Omental fat pad (tissue), 4 donors: ENCODE measurements at places on chromosomes 2 and 18.

DNA sequence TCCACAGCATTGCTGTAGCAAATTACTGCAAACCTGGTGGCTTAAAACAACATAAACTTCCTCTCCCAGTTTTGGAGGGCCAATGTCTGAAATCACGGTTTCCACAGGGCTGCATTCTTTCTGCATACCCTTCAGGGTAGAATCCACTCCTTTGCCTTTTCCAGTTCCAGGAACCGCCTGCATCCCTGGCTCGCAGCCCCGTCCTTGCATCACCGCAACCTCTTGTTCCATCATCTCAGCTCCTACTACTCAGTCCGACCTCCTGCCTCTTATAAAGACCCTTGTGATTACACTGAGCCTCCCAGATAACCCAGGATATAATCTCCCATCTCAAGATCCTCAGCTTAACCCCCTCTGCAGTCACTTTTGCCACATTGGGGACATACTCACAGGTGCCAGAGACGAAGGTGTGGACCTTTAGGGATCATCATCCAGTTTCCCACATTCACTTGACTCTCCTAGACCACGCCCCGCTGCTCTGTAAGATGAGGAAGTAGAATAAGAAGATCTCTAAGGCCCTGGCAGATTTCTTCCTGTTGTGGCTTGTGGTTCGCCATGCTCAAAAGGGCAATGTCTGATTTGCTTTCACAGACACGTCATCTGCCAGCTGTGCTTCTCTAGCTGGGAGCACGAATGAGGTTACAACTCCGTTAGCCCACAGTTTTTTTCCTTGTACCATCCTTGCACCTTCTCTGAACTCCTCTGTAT lies 103.6 kb upstream of the AGAP1 start:
- no peak for DNase-seq

DNA sequence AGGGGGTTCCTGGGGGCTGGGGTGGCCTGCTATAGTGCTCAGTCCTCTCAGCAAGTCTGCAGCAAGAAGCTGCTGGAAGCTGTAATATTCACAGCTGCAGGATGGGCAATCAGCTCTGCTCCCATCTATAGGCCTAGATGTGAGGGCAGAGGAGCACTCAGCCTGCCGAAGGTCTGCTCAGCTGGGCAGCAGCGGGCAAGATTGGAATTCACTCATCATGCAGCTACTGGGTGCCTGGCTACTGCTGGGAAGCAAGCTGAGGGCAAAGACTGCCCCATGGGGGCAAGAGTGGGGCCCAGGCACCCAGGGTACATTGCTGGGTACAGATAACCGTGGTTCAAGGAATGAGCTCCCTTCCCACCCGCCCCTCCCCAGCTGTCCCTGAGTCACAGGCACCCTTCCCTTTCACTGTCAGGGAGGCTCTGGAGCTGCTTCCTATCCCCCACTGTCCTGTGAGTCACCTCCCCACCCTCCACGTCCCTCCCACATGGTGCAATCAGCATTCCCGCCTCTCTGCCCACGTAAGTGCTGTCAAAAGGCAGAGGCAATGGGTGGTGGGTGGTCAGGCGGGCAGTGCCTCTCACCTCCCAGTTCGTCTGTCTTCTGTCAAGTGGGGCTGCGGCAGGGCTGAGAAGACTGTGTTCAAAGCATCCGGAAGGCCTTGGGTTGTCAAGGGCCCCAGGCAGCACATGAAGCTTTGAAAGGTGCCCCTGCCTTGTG lies 169.2 kb downstream of the TRIM43 start:
- no peak for DNase-seq

DNA sequence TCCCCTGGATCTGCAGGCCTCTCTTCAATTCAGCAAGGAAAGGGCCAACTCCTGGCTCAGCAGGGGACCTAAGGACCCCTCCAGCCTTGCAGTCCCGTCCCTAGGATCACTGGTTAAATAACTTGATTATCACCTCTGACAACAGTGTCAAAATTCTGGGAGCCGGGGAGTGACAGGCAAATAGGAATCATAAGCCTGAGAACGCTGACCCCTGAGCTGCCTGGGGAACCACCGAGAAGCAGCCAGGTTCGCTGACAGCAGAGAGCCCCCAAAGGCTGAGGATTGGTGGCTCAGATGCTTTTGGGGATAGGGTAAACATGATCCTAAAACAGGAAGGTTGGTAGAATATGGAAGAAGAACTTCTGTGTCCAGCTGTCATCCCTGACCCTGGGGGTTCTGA lies 17.5 kb upstream of the TNS1 start:
- no peak for DNase-seq

DNA sequence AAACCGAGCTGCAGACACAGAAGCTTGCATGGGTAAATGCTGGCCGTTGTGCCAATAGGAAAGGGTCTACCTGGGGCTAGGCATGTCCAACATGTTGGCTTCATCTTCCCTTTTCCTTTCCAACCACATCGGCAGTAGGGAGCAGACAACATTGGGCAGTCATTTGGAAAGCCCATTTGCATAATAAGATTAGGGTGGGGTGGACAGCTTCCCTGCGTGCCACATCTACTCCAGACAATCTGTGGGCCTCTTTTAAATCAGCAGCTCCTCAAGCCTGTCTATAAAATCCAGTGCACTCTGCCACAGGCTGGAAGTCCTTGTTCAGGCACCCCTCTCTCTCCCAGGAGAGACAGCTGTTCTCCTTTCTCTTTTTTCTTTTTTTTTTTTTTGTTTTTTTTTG lies 203.6 kb upstream of the KYNU start:
- DNase-seq = no peak

GRCh38 chr2:30704309-30705020 lies 102.8 kb downstream of the CAPN13 start:
- no peak for DNase-seq

- DNase-seq = no peak
Measured at GRCh38 chr2:194883711-194884110, 773.3 kb upstream of the SLC39A10 start.

- DNase-seq = no peak
Measured at GRCh38 chr18:40949114-40949950, 1005.7 kb upstream of the PIK3C3 start.

- DNase-seq = no peak
Measured at GRCh38 chr2:235855011-235855410, 313.2 kb downstream of the GBX2 start.

DNA sequence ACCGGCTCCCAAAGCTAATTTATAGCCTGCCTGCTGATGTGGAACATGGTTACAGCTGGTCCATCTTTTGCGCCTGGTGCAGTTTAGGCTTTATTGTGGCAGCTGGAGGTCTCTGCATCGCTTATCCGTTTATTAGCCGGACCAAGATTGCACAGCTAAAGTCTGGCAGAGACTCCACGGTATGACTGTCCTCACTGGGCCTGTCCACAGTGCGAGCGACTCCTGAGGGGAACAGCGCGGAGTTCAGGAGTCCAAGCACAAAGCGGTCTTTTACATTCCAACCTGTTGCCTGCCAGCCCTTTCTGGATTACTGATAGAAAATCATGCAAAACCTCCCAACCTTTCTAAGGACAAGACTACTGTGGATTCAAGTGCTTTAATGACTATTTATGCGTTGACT lies 51.4 kb downstream of the TMEM178A start:
- no peak for DNase-seq

DNA sequence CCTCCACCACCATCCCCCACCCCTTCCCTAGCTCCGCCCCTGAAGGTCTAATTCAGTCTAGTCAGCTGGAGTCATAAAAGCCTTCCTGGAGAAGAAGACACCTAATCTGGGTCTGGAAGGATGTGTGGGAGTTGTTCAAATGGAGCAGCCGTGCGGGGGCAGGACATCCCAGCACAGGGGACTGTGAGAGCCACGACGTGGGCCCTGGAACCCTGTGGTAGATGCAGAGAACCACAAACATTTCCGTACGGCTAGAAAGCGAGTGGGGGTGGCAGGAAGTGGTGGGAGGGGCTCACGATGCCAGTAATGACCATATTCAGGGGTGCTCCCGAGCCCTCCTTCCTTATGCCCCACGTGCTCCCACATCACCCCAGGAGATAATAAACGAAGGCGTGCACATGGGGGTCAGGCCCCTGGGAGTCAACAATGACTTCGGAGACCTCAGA lies 20.9 kb upstream of the COL6A3 start:
- DNase-seq = no peak

GRCh38 chr2:96374211-96374951 lies 38.8 kb downstream of the NCAPH start:
- no peak for DNase-seq

GRCh38 chr2:65033178-65033577 lies 23.0 kb upstream of the CEP68 start:
- DNase-seq = no peak

- no peak for DNase-seq
Measured at GRCh38 chr2:128134573-128134972, 43.6 kb downstream of the UGGT1 start.

- DNase-seq = no peak
Measured at GRCh38 chr2:38619458-38620164, 16.9 kb upstream of the HNRNPLL start.

GRCh38 chr18:43789234-43790000 lies 512.1 kb upstream of the SYT4 start:
- no peak for DNase-seq

DNA sequence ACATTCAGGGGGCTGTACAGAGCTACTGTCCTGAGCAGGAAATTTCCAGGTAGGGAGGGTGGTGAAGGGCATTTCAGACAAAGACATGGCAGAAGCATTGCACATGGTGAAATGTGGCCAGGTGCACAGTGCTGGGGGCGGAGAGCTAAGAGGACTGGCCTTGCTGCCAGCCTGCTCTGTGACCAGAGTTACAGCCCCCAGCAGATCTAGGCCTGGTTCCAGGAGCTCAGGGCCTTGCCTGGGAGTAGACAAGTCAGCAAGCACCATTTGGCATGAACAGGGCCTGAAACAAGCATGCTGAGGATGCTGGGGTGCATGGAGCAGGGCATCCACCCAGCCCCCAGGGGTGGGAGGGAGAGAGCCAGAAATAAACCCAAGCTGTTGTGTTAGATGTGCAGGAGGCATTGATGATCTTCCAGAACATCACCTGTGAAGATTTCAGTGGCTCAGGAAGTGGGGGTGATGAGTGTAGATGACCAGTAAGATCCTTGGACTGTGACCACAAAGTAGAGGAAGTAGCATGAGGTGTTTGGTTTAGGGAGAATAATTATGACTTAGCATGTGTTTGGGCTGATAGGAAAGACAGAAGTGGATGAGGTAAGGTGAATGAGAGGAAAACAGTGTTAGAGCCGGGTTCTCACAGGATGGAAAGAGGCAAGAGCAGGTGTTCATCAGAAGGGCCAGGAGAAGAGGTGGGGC lies 61.1 kb downstream of the COA5 start:
- no peak for DNase-seq

DNA sequence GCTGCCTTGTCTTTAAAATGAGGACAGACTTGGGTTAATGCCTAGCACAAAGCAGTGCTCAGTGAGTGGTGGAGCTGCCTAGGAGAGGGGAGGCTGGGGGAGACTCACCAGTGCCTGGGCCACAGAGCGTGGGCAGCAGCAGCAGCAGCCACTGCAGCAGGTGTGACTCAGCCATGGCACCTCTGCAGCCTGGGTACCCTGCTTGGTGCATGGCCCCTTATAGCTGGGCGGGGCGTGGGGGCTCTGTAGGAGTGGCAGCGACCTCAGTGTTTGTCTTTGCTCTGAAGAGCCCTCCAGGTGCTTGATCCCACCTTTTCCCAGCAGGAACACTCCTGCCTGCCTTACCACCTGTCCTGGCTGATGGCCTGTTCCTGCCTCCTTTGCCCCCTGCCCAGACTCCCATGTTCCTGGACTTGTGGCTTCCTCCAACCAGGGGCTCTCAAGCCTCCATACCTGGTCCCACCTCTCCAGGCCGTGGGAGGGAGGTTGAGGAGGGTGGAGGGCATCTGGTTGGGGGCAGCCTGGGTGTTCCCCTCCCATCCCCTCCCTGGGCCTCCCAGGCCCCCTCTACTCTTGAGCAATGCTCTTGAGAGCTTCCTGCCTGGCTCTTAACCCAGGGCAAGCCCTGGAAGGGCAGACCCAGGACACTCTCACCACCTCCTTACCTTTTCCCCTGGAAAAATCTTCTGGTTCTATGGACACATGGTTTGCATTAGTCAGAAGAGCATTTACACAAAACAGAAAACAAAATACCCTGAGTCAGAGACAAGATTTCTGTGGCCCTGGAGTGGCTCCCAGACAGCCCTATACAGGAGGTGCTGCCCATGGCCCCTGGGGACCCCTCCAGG lies at the start of gene SFTPB:
Gene SFTPB (minus strand): TSS at position 191 of the 848 bp plus-strand sequence. CDS start 16 bp downstream, at position 175.
- DNase-seq = no peak

- no peak for DNase-seq
Measured at GRCh38 chr2:171482877-171483276, 39.4 kb upstream of the CYBRD1 start.

GRCh38 chr2:43340066-43340465 lies 113.7 kb upstream of the ZFP36L2 start:
- DNase-seq = no peak

GRCh38 chr2:34004936-34005335 lies 405.8 kb upstream of the FAM98A start:
- DNase-seq = no peak

GRCh38 chr2:226413498-226414130 lies 386.0 kb downstream of the IRS1 start:
- DNase-seq = no peak

DNA sequence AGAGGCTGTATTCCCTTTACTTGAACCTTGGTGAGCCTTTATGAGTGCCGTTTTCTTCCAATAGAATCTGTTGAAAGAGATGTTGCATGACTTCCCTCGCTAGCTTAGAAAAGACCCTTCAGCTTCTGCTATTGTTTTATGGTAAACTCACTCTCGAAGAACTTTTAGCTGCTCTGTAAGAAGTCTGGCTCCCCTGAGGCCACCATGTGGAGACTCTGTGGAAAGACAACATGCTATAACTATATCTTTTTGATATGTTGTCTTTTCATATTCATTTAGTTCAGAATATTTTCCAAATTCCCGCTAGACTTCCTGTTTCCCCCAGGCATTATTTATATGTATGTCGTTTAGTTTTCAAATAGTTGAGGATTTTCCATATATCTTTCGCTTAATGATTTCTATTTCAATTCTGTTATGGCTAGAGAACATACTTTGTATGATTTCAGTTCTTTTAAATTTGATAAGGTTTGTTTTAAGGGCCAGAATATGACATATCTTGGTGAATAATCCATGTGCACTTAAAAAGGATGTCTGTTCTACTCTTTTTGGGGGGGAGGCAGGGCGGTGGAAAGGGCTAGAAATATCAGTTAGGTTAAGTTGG lies 64.1 kb downstream of the PTPN4 start:
- no peak for DNase-seq

- no peak for DNase-seq
Measured at GRCh38 chr2:778731-779350, 101.6 kb upstream of the TMEM18 start.

GRCh38 chr2:46236006-46236875 lies 61.0 kb upstream of the EPAS1 start:
- no peak for DNase-seq

- DNase-seq = no peak
Measured at GRCh38 chr2:175366815-175367214, 185.3 kb upstream of the ATP5MC3 start.

- DNase-seq = no peak
Measured at GRCh38 chr2:3079466-3079865, 298.2 kb downstream of the EIPR1 start.

- no peak for DNase-seq
Measured at GRCh38 chr18:43662657-43663056, 385.4 kb upstream of the SYT4 start.
